Right atrium auricular region (tissue), 2 donors: ENCODE measurements at places on chromosomes 6 and 20. TPM values are rescaled to one million over a fixed set of nuclear protein-coding genes. Genes with fewer than 3 reads are reported as not detected.

DNA sequence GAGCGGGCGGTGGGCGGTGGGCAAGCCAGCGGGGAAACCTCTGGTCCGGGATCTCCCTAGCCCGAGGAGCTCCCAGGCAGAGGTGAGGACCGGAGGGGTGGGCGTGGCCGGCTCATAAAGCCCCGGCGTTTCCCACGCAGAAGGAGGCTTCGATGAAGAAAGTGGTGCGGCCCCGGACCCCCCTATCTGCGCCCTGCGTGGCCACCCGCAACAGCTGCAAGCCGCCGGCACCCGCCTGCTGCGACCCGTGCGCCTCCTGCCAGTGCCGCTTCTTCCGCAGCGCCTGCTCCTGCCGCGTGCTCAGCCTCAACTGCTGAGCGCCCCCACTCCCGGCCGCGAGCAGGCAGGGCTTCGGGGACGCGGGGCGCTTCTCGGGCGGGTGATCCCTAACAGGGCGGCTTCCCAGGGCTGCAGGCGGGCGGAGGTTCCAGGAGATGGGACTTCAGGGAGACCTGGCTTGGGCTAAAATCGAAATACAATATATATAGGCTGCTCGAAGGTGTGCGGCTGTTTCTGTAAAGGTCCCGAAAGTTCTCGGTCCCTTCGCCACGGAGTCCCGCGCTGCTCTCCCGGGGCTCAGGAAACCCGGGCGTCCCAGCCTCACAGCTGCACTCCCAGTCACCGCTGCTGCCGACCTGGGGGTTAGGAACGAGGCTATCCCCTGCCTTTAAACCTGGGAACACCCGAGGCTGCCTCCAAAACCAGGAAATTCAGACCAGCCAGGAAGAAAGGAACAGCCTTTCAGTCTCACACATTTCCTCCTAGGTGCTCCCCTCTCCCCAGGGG, 27.8 kb downstream of the ASIP start:
- DNase-seq = no peak
- H3K4me1 ChIP-seq = peaks cover 24% of the 10 kb centered on the region
- H3K27ac ChIP-seq = no peak overlapping the region
- H3K4me3 ChIP-seq = peak overlapping the region; percentile 23

DNA sequence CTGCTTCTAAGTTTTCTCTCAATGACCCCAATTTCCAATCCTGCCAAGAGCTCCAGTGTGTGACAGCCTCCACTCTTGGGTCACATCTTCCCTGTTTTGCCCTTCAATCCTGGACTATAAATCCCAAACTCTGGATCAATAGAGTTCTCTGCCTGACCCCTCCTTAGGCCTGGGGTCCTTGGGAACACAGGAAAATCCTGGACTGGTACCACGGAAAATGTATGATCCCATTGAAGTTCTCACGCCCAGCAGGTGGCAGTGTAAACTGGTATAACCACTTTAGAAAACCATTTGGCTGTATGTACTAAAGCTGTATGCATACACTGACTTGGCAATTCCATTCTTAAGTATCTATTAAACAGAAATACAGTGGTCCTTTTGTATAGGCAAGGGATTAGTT, 98.0 kb downstream of the SNAP25 start:
- H3K4me1 ChIP-seq = peaks cover 3% of the 10 kb centered on the region
- no peak overlapping the region for H3K27ac ChIP-seq
- H3K36me3 ChIP-seq = no peaks in the 10 kb centered on the region
- no peak for DNase-seq
- H3K27me3 ChIP-seq = no peaks in the 10 kb centered on the region

- H3K27me3 ChIP-seq = no peaks in the 10 kb centered on the region
- no peak overlapping the region for H3K27ac ChIP-seq
- no peaks in the 10 kb centered on the region for H3K36me3 ChIP-seq
Observed at GRCh38 chr6:21791581-21791980, 198.0 kb downstream of the SOX4 start.

DNA sequence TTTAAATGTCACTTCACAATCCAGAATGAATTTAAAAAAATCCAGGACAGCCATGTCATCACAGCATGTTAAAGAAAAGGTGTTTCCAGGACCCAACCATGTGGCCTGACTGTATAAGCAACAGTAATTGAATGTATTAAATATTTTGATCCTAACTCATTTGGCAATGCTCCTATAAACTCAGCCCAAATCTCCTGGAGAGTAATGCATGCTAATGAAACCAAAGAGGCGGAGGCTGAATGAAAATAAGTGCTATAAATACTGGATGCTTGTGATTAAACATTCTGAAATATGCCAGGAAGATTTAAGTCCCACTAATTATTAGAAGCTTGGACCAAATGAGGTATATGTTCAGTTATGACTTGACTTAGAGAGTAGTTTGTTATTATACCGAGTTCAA, 486.8 kb downstream of the FRK start:
- DNase-seq = no peak
- no peak overlapping the region for H3K27ac ChIP-seq
- H3K4me1 ChIP-seq = no peaks in the 10 kb centered on the region

- peaks cover 10% of the 10 kb centered on the region for H3K36me3 ChIP-seq
- no peak for DNase-seq
- peaks cover 3% of the 10 kb centered on the region for H3K4me1 ChIP-seq
- no peak overlapping the region for H3K27ac ChIP-seq
Observed at GRCh38 chr20:32325706-32326503, 32.2 kb upstream of the ASXL1 start.

GRCh38 chr6:2919401-2919800, 16.3 kb upstream of the SERPINB9 start:
- H3K27ac ChIP-seq = no peak overlapping the region
- DNase-seq = peak; percentile 40
- no peak overlapping the region for H3K4me3 ChIP-seq
- H3K27me3 ChIP-seq = no peaks in the 10 kb centered on the region
- no peaks in the 10 kb centered on the region for H3K4me1 ChIP-seq

DNA sequence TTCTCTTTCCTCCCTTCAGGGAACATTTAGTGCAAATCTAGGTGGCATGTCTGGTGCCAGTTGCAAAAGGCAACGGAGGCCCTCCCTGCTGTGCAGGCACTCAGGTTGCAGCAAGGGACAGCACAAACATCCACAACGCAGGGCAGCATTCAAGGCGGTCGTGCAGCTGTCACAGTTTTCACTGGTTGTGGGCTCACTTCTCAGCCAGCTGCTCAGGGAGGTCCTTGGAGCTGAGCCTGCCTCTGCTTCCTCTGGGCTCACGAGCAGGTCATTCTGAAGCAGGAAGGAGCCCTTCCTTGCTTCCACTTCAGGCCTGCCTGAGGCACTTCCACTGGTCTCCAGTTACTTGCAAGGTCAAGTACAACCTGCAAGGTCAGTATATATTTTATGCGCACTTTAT, 3.8 kb upstream of the NPEPL1 start:
- H3K27me3 ChIP-seq = no peaks in the 10 kb centered on the region
- no peaks in the 10 kb centered on the region for H3K36me3 ChIP-seq
- H3K4me3 ChIP-seq = no peak overlapping the region
- no peak overlapping the region for H3K27ac ChIP-seq
- DNase-seq = peak; percentile 40
- H3K4me1 ChIP-seq = peaks cover 21% of the 10 kb centered on the region

Gene IMPG1
- not detected for total RNA-seq

DNA sequence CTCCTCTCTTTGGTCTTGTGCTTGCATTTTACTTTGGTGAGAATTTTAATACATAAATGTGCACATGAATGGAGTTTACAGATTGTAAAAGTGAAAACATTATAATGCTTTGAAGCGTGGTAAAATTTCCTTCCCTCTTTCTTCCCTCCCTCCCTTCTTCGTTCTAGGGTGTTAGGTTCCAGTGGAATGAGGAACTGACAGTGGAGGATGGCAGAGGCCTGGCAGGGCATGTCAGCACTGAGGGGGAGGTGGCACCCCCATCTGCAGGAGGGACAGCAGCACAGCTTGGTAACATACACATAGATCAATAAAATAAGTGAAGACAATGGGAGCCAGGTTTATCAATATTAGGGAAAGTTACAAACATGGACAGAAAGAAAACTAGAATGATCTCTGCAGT, 47.5 kb downstream of the RNASET2 start:
- no peak for DNase-seq
- no peak overlapping the region for H3K4me3 ChIP-seq
- H3K36me3 ChIP-seq = no peaks in the 10 kb centered on the region
- no peaks in the 10 kb centered on the region for H3K27me3 ChIP-seq

GRCh38 chr20:25044261-25044560, 13.7 kb downstream of the ACSS1 start:
- no peak for DNase-seq
- no peak overlapping the region for H3K4me3 ChIP-seq
- peak overlapping the region; percentile 94 for H3K27ac ChIP-seq
- no peaks in the 10 kb centered on the region for H3K27me3 ChIP-seq
- peaks cover 98% of the 10 kb centered on the region for H3K4me1 ChIP-seq
- peaks cover 25% of the 10 kb centered on the region for H3K36me3 ChIP-seq

DNA sequence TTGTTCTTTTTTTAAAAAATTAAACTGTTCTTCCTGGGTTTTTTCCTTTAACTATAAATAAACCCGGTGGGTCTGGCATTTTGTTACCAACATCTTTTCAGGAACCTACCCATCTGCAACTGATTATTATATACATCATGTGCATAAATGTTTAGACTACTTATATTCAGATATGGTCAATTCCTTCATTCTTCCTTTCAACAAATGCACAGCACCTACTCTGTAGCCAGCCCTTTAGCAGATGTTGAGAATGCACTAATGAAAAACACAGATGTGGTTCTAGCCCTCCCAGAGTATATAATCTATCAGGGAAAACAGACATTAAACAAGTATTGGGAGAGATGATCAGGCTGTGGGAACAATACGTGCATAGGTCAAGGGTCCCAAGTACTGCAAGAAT, 237.1 kb downstream of the UST start:
- no peak overlapping the region for H3K4me3 ChIP-seq
- no peaks in the 10 kb centered on the region for H3K36me3 ChIP-seq
- no peaks in the 10 kb centered on the region for H3K27me3 ChIP-seq
- no peak overlapping the region for H3K27ac ChIP-seq
- H3K4me1 ChIP-seq = no peaks in the 10 kb centered on the region

Gene SLC35B3
- total RNA-seq = 6.0 TPM

- no peaks in the 10 kb centered on the region for H3K4me1 ChIP-seq
- H3K4me3 ChIP-seq = no peak overlapping the region
- H3K27me3 ChIP-seq = no peaks in the 10 kb centered on the region
- no peak for DNase-seq
Observed at GRCh38 chr6:131861381-131861780, 53.6 kb downstream of the ENPP1 start.

Gene MUC22
- total RNA-seq = not detected

DNA sequence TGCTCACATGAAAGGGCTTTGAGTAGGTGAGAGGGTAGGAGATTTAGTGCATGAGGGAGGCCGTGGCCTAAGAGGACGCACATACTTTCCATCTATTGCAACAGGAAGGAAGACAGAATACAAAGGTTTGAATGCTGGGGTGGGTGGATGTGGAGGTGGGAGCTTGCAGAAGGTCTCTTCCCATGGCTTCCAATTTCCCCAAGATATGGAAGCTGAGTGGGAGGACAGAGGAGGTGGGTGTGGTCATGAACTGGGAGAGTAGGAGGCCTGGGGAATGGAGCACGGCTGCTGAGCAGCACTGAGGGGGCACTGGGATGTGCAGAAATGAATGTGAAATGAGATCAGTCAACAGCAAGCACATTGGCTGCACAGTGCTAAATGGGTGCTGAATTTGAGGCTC, 70.3 kb downstream of the SCML4 start:
- DNase-seq = no peak
- no peaks in the 10 kb centered on the region for H3K4me1 ChIP-seq
- H3K27me3 ChIP-seq = no peaks in the 10 kb centered on the region

- H3K27me3 ChIP-seq = no peaks in the 10 kb centered on the region
- H3K4me3 ChIP-seq = no peak overlapping the region
- H3K27ac ChIP-seq = no peak overlapping the region
- no peaks in the 10 kb centered on the region for H3K36me3 ChIP-seq
- H3K4me1 ChIP-seq = no peaks in the 10 kb centered on the region
Observed at GRCh38 chr6:55088902-55089301, 85.4 kb upstream of the HCRTR2 start.

- H3K27ac ChIP-seq = no peak overlapping the region
- H3K4me3 ChIP-seq = no peak overlapping the region
- no peaks in the 10 kb centered on the region for H3K4me1 ChIP-seq
- no peaks in the 10 kb centered on the region for H3K36me3 ChIP-seq
Observed at GRCh38 chr6:38720295-38720694, 5.2 kb downstream of the DNAH8 start.

Gene MAP7
- 1.0 TPM for total RNA-seq

Gene GPX5
- not detected for total RNA-seq

- H3K4me3 ChIP-seq = no peak overlapping the region
- H3K27ac ChIP-seq = no peak overlapping the region
- DNase-seq = peak; percentile 75
- H3K4me1 ChIP-seq = peaks cover 12% of the 10 kb centered on the region
Observed at GRCh38 chr20:10553326-10553984, 118.3 kb downstream of the SLX4IP start.

GRCh38 chr20:19114410-19114809, 98.0 kb upstream of the SLC24A3 start:
- no peak overlapping the region for H3K4me3 ChIP-seq
- no peak overlapping the region for H3K27ac ChIP-seq
- H3K36me3 ChIP-seq = no peaks in the 10 kb centered on the region
- H3K27me3 ChIP-seq = no peaks in the 10 kb centered on the region
- DNase-seq = no peak
- H3K4me1 ChIP-seq = no peaks in the 10 kb centered on the region
